ENCODE measurements at places on chromosomes 2 and 18.
A peak's percentile ranks its signal among the peaks of the same experiment; 100 is the strongest.

DNA sequence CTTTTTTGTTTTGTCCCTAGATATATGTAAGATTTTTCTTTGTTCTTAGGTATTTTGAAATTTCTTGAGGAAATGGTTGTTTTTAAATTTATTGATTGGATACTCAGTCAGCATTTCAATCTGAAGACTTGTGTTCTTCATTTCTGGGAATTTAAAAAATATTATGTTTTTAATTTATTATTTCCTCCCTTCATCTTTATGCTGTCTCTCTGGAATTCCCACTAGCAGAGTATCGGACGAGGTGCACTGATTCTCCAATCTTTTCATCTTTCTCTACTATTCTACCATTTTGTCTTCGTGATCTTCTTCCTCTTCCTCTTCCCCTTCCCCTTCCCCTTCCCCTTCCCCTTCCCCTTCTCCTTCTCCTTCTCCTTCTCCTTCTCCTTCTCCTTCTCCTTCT, 12.3 kb downstream of the SCTR start:
- H3K4me3 ChIP-seq: no peak overlapping the region
- H3K27me3 ChIP-seq: no peaks in the 10 kb centered on the region
- H3K4me1 ChIP-seq: no peaks in the 10 kb centered on the region
- H3K27ac ChIP-seq: no peak overlapping the region

DNA sequence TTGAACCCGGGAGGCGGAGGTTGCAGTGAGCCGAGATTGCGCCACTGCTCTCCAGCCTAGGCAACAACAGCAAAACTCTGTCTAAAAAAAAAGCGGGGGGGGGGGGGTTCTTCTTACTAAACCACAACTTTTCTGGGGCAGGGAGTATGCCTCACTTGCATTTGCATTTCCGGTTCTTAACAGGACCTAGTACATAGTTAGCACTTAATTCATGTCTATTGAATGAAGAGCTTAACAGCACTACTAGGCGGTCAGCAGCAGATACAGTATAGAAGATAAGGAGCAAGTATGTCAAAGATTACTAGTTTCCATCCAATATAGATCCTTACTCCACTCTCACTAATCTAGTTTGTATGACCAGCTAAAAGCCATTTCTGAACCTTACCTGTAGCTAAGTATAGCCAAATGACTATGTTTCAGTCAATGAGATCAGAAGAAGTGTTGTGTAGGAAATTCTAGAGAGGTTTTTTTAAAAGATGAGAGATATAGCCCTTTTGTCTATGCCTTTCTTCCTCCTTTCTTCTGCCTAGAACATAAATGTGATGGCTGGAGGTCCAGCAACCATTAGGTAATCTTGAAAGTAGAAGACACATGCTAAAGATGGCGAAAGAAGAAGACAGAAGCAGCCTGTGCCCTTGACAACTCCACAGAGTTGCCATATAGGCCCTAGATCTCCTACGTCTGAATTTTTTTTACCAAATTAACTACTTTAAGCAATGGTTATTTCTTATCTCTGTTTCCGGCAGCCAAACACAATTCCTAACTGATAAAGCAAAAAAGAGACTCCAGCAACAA, 11.3 kb downstream of the HYCC2 start:
- H3K36me3 ChIP-seq: no peaks in the 10 kb centered on the region
- H3K4me1 ChIP-seq: peaks cover 14% of the 10 kb centered on the region
- H3K27ac ChIP-seq: no peak overlapping the region
- DNase-seq: no peak

- no peaks in the 10 kb centered on the region for H3K4me1 ChIP-seq
- no peak overlapping the region for H3K4me3 ChIP-seq
- H3K27ac ChIP-seq: no peak overlapping the region
Measured at GRCh38 chr2:119786295-119786694, 26.6 kb downstream of the PTPN4 start.

GRCh38 chr2:7089898-7090510, 172.8 kb downstream of the RNF144A start:
- H3K36me3 ChIP-seq: no peaks in the 10 kb centered on the region
- no peak overlapping the region for H3K4me3 ChIP-seq
- no peak for DNase-seq
- H3K27me3 ChIP-seq: no peaks in the 10 kb centered on the region
- no peak overlapping the region for H3K27ac ChIP-seq

DNA sequence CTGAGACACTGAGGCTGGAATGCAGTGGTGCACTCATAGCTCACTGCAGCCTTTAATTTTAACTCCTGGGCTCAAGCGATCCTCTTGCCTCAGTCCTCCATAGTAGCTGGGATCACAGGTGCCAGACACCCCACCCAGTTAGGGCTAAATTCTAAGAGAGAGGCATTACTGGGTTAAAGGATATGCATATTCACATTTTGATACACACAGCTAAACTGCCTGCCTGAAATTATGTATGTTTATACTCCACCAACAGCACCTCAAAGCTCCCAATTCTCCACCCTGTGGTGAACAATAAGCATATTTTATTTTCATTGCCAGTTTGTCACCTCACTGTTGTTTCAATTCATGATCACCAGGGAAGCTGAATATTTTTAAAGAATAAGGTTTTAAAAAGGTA, 18.7 kb upstream of the MCM6 start:
- H3K4me3 ChIP-seq: no peak overlapping the region
- no peaks in the 10 kb centered on the region for H3K4me1 ChIP-seq
- no peak overlapping the region for H3K27ac ChIP-seq

DNA sequence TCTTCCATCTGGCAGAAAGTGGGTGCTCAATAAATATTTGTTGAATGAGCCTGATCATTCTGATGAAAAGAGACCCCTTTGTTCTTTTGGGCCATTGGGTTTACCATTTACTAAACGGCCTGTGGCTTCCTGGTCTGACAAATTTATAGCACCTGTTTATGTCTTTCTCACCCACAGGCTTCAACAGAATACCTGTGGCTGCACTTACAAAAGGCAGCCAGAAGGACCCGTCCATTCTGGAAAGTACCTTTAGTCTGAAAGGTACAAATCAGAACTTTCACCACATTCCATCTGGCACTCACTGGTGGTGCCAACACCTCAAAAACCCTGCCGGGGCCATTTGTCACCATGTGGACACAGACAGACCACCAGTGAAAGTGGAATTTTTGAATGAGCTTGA, 167.5 kb downstream of the ETAA1 start:
- H3K4me1 ChIP-seq: no peaks in the 10 kb centered on the region
- no peaks in the 10 kb centered on the region for H3K36me3 ChIP-seq
- no peaks in the 10 kb centered on the region for H3K27me3 ChIP-seq
- H3K27ac ChIP-seq: no peak overlapping the region
- no peak for DNase-seq
- H3K4me3 ChIP-seq: no peak overlapping the region

GRCh38 chr18:8979258-8979988, 123.1 kb upstream of the NDUFV2 start:
- no peaks in the 10 kb centered on the region for H3K4me1 ChIP-seq
- H3K27ac ChIP-seq: no peak overlapping the region
- H3K4me3 ChIP-seq: no peak overlapping the region
- DNase-seq: no peak
- H3K36me3 ChIP-seq: no peaks in the 10 kb centered on the region
- H3K27me3 ChIP-seq: no peaks in the 10 kb centered on the region

GRCh38 chr2:175445281-175445680, 263.8 kb upstream of the ATP5MC3 start:
- no peak overlapping the region for H3K27ac ChIP-seq
- H3K4me1 ChIP-seq: no peaks in the 10 kb centered on the region
- H3K36me3 ChIP-seq: no peaks in the 10 kb centered on the region
- no peak for DNase-seq
- H3K4me3 ChIP-seq: no peak overlapping the region

- H3K36me3 ChIP-seq: no peaks in the 10 kb centered on the region
- H3K27me3 ChIP-seq: peaks cover 21% of the 10 kb centered on the region
- no peaks in the 10 kb centered on the region for H3K4me1 ChIP-seq
- H3K27ac ChIP-seq: no peak overlapping the region
- no peak for DNase-seq
Measured at GRCh38 chr2:11682590-11682915, 12.6 kb upstream of the NTSR2 start.

GRCh38 chr18:58533766-58534165, 95.1 kb downstream of the ALPK2 start:
- no peak overlapping the region for H3K4me3 ChIP-seq
- H3K27ac ChIP-seq: no peak overlapping the region
- DNase-seq: no peak
- H3K4me1 ChIP-seq: no peaks in the 10 kb centered on the region
- H3K27me3 ChIP-seq: no peaks in the 10 kb centered on the region

DNA sequence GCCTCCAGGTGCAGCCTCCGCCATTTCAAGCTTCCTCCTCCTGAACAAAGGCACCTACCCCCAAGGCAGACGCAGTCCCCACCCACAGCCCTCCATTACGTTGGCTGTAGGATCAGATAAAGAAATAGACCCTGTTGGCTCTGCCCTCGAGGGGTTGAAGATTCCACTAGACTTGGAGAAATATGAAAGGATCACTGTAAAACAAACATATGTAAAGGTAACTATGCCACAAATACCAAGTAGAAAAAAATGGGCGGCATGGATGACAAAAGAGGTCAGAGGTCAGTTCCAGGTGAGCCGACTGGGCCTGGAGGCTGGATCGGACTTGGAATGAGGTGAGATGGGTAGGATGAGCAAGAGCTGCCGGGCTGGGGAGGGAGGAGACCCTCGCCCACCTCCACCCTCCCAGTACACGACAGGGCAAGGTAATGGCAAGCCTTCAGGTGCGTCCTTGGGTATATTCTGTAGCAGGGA, 84.8 kb upstream of the POMC start:
- H3K4me3 ChIP-seq: peak overlapping the region; percentile 63
- peaks cover 17% of the 10 kb centered on the region for H3K4me1 ChIP-seq

GRCh38 chr2:12970861-12971260, 254.1 kb downstream of the TRIB2 start:
- H3K27me3 ChIP-seq: no peaks in the 10 kb centered on the region
- no peaks in the 10 kb centered on the region for H3K4me1 ChIP-seq
- no peak overlapping the region for H3K4me3 ChIP-seq
- no peak for DNase-seq
- H3K36me3 ChIP-seq: no peaks in the 10 kb centered on the region
- H3K27ac ChIP-seq: no peak overlapping the region

- peaks cover 11% of the 10 kb centered on the region for H3K4me1 ChIP-seq
- H3K27ac ChIP-seq: no peak overlapping the region
- no peaks in the 10 kb centered on the region for H3K27me3 ChIP-seq
- H3K36me3 ChIP-seq: no peaks in the 10 kb centered on the region
Measured at GRCh38 chr2:97963079-97963406, 32.7 kb downstream of the TMEM131 start.

GRCh38 chr2:20227894-20228505, 3.1 kb upstream of the SDC1 start:
- peak; percentile 39 for DNase-seq
- H3K27me3 ChIP-seq: peaks cover 3% of the 10 kb centered on the region
- H3K27ac ChIP-seq: no peak overlapping the region
- H3K4me1 ChIP-seq: peaks cover 23% of the 10 kb centered on the region
- no peak overlapping the region for H3K4me3 ChIP-seq

GRCh38 chr2:236656721-236657120, 87.1 kb downstream of the ACKR3 start:
- H3K27ac ChIP-seq: no peak overlapping the region
- DNase-seq: no peak
- no peak overlapping the region for H3K4me3 ChIP-seq

DNA sequence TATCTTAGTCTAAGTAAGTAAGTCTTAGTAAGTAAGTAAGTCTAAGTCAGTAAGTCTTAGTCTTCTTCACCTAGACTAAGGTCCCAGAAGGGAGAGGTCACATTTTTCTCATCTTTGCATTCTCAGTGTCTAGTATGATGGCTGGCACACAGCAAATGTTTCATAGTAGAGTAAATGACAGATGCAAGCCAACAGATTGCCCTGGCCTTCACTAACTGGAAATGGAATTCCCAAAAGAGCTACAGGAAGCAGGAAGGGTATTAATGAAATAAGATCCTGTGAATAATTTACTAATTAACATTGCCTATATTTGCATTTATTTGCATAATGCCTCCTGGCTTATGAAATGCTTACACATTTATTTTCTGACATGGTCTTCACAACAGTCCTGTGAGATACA, 221.6 kb downstream of the RAD51AP2 start:
- H3K36me3 ChIP-seq: no peaks in the 10 kb centered on the region
- H3K27ac ChIP-seq: no peak overlapping the region
- no peaks in the 10 kb centered on the region for H3K4me1 ChIP-seq
- DNase-seq: no peak
